ENCODE measurements at places on chromosomes 5 and 9.

DNA sequence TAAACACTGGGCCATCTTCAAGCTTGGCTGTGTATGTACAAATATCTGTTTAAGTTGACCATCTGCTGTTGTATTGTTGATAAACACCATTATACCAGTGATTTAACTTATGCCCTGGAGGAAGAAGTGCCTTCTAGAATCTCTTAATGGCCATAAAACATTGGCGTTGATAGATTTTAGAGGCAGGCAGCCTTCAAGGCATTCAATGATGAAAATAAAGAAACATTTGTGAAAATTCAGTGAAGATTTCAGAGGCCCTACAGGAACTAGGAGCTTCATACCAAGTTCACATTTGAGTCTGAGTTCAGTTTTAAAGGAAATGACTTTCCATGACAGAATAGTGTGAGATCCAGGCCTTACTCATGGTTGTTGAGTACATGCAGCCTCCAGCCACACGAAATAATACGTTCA lies 52.2 kb downstream of the MAP1B start:
- H3K36me3 ChIP-seq = no peaks in the 10 kb centered on the region
- no peaks in the 10 kb centered on the region for H3K4me1 ChIP-seq
- no peak overlapping the region for H3K27ac ChIP-seq
- no peak for DNase-seq
- H3K4me3 ChIP-seq = no peak overlapping the region

GRCh38 chr9:115757461-115757860 lies 396.1 kb upstream of the PAPPA start:
- H3K4me1 ChIP-seq = no peaks in the 10 kb centered on the region
- H3K27me3 ChIP-seq = no peaks in the 10 kb centered on the region
- H3K4me3 ChIP-seq = no peak overlapping the region
- DNase-seq = no peak
- H3K27ac ChIP-seq = no peak overlapping the region
- H3K36me3 ChIP-seq = no peaks in the 10 kb centered on the region

- no peaks in the 10 kb centered on the region for H3K36me3 ChIP-seq
- DNase-seq = no peak
- no peak overlapping the region for H3K27ac ChIP-seq
- H3K4me1 ChIP-seq = 0 out of 2 replicates have a peak, but pooled peaks cover 3% of the 10 kb centered on the region
- no peak overlapping the region for H3K4me3 ChIP-seq
- H3K27me3 ChIP-seq = no peaks in the 10 kb centered on the region
These were observed 750 bp upstream of the NPR2 start for GRCh38 chr9:35790385-35791296.

- no peaks in the 10 kb centered on the region for H3K36me3 ChIP-seq
- no peak for DNase-seq
- no peak overlapping the region for H3K4me3 ChIP-seq
- no peak overlapping the region for H3K27ac ChIP-seq
These were observed 268.6 kb downstream of the FER start for GRCh38 chr5:109016300-109016699.

DNA sequence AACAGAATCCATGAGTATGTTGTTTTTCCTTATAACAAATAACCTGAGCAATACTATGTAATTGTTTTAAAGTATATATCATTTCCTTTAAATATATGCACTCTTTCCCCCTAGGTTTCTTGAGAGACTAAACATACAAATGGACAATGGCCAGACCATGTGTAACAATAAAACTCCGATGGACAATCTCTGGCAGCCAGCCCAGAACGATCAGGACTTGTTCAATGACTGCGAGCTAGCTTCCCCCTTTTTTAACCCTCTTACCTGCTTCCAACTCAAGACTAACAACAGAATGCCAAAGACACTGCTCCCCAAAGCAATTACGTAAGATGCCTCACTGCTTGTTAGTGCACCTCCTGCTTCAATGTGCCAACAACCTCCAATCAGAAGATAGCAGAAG lies 94.9 kb downstream of the HTR4 start:
- H3K4me3 ChIP-seq = no peak overlapping the region
- no peaks in the 10 kb centered on the region for H3K27me3 ChIP-seq
- H3K27ac ChIP-seq = no peak overlapping the region
- H3K36me3 ChIP-seq = no peaks in the 10 kb centered on the region
- no peak for DNase-seq

GRCh38 chr5:35253582-35253981 lies 23.3 kb upstream of the PRLR start:
- no peaks in the 10 kb centered on the region for H3K4me1 ChIP-seq
- H3K27ac ChIP-seq = no peak overlapping the region
- H3K36me3 ChIP-seq = no peaks in the 10 kb centered on the region
- H3K4me3 ChIP-seq = no peak overlapping the region
- DNase-seq = no peak
- H3K27me3 ChIP-seq = no peaks in the 10 kb centered on the region

GRCh38 chr5:68134033-68134668 lies 81.4 kb upstream of the PIK3R1 start:
- H3K36me3 ChIP-seq = no peaks in the 10 kb centered on the region
- no peak overlapping the region for H3K27ac ChIP-seq
- no peaks in the 10 kb centered on the region for H3K27me3 ChIP-seq
- no peaks in the 10 kb centered on the region for H3K4me1 ChIP-seq
- no peak for DNase-seq
- H3K4me3 ChIP-seq = no peak overlapping the region

DNA sequence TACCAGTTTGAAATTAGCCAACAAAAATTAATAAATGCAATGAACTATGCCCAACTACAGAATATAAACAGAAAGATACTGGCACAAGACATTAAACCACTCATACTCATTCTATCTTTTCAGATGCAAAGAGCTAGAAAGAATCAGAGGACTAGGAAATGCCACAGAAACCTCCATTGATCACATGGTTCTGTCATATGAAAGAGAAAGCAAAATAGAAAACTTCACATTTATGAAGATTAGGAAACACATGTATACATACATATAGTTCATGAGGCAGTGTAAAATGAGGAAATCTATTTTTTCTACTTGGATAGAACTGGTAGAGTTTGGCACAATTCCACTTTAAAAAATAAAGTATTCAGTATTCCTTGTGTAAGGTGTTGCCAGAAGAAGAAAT lies 275.1 kb upstream of the PTGER4 start:
- no peaks in the 10 kb centered on the region for H3K36me3 ChIP-seq
- no peaks in the 10 kb centered on the region for H3K4me1 ChIP-seq
- H3K27me3 ChIP-seq = no peaks in the 10 kb centered on the region
- H3K4me3 ChIP-seq = no peak overlapping the region
- DNase-seq = no peak

- no peaks in the 10 kb centered on the region for H3K27me3 ChIP-seq
- no peak overlapping the region for H3K27ac ChIP-seq
- no peak for DNase-seq
- no peaks in the 10 kb centered on the region for H3K36me3 ChIP-seq
- H3K4me3 ChIP-seq = no peak overlapping the region
These were observed 1.5 kb downstream of the CSF2 start for GRCh38 chr5:132074772-132075718.

DNA sequence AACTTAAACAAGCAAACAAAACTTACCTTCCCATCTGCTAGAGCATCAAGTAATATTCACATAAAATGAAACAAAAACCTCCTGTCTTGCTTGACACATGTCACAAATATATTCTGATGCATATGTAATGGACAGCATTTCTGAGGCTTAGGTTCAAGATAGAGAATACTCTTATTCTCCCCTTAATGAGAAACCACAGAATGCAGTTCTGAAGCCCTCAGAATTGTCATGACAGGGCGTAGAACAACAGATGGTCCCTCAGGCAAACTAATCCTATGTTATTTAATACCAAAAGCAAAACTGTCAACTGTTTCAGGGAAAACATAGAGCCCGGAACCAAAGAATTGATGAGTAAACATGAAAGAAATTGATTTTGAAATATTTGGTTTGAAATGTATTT lies 229.9 kb upstream of the RIOK2 start:
- H3K36me3 ChIP-seq = no peaks in the 10 kb centered on the region
- DNase-seq = no peak
- no peak overlapping the region for H3K4me3 ChIP-seq
- no peak overlapping the region for H3K27ac ChIP-seq

DNA sequence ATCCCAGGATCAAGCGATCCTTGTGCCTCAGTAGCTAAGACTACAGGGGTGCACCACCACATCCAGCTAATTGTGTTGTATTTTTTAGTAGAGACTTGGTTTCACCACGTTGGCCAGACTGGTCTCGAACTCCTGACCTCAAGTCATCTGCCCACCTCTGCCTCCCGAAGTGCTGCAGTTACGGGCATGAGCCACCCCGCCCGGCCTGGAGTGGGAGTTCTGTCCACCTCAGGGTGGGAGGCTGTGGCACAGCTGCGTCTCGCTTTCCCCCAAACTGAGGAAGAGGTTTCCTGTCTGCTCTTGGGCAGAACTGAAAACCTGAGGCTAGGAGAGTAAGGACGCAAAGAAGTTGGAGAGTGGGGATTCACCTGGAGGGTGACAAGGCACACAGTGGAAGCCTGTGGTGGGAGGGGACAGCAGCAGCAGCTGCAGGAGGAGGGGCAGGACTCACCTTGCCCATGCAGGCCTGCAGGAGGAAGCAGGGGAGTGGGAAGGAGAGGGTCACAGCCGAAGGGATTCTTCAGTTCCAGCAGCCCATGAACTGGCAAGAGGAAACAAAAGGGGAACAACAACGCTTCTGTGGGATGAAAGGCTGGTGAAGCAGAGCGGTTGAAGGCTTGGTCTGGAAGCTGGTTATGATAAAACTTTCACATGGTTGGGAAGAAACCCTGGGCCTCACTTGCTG lies 181.4 kb downstream of the GAS1 start:
- H3K36me3 ChIP-seq = no peaks in the 10 kb centered on the region
- H3K27me3 ChIP-seq = no peaks in the 10 kb centered on the region
- DNase-seq = no peak
- no peaks in the 10 kb centered on the region for H3K4me1 ChIP-seq
- H3K4me3 ChIP-seq = no peak overlapping the region

DNA sequence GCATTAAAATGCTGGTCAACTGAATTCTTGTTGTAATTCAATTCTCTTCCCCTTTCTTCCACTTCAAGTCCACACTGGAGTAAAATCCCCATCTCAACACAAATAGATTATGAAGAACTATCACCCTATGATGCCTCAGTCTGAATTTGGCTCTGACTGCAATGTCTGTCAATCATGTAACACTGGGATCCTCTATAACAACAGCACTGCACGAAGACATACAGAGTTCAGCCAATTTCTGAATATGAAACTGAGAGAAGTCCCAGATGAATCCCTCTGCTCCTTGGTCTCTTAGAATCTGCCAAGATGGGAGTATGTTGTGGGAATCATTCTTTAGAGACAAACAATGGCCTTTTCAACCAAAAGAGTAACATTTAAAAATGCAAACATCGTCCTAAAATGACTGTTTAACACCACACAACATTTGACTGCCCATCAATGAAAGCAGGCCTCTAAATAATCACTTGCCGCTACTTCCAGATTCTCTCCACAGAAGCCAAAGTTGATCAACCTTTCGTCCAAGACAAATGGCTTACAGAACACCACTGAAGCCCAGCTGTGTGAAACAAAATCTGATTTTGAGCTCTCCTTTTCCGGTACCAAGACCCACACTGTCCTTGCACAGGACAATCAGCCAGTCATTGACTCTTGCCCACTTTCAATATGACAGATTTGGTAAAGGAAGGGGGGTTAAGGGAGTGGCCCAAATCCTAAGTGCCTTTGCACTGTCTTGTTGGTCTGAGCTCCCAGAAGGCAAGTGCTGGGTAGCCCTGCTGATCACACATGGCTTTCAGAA lies 258.0 kb downstream of the EBF1 start:
- H3K4me1 ChIP-seq = no peaks in the 10 kb centered on the region
- no peaks in the 10 kb centered on the region for H3K36me3 ChIP-seq
- H3K27ac ChIP-seq = no peak overlapping the region
- no peak overlapping the region for H3K4me3 ChIP-seq

DNA sequence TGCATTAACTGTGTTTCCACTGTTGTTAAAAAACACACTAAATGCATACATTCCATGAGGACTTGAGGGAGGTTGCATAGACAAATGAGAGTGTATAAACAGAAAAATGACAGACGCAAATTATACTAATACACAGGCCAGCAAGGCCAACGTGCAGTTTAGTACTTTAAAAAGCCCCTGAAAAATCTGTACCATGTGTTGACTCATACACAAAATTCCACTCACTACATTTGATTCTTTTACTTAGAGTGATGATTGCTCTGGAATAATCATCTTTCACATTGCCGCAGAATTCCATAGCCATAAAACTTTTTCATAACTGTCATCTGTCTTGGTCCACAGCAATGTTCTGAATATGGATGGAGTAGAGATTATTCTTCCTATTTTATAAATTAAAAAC lies 215.7 kb downstream of the FAM114A2 start:
- no peaks in the 10 kb centered on the region for H3K27me3 ChIP-seq
- H3K36me3 ChIP-seq = no peaks in the 10 kb centered on the region
- no peaks in the 10 kb centered on the region for H3K4me1 ChIP-seq
- no peak overlapping the region for H3K27ac ChIP-seq

DNA sequence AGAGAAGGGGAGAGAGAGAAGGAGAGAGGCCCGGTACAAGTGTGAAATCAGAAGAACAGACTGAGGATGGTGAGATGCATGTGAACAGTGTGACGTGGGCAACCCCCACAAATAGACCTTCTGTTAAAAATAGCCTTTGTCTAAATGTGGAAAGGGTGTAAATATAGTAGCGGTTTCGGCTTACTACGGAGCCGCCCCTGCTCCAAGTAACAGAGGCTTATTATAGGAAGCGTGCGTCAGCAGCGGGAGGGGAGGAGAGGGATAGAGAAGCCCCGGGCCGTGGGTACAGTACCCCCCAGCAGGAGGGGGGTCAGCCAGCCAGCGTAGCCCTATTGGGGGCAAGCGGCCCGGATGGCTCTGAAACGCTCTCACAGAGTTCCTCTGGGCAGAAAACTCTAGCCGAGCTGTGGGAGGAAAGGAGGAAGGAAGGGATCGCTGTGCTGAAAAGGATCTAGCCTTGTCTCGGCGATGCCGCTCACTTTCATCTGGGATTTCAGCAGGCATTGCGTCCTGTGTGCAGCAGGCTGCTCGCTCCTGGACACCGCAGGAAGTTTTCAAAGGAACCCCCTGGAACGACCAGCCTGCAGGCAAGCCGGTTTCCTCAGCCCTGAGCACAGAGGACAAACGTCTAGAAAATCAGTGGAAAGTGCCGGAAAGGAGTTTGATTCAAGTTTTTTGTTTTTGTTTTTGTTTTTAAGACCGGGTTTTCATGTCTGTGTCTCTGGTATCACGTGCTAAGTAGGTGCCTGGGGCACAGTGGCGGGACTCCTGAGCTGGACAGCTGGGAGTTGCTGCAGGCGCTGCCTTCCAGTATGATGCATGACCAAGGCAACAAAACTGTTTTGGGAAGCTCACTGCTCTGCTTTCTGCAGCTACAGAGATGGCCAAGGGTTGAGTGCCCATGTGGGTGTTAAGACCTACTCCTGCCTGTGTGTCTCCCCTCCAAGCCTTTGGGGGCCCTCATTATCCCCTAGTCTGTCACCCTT lies 146.6 kb downstream of the SEC61B start:
- no peaks in the 10 kb centered on the region for H3K27me3 ChIP-seq
- no peak for DNase-seq
- H3K27ac ChIP-seq = no peak overlapping the region
- H3K36me3 ChIP-seq = no peaks in the 10 kb centered on the region

- H3K4me3 ChIP-seq = no peak overlapping the region
- peak; percentile 20 for DNase-seq
- no peaks in the 10 kb centered on the region for H3K4me1 ChIP-seq
- H3K36me3 ChIP-seq = no peaks in the 10 kb centered on the region
- H3K27ac ChIP-seq = no peak overlapping the region
These were observed 173.0 kb upstream of the DAPK1 start for GRCh38 chr9:87324613-87325194.

Measured in Panc1 (cell line).